ENCODE measurements at places on chromosomes 3 and 15.

- DNase-seq, result no peak
Measured at GRCh38 chr3:61780455-61781228, 219.3 kb downstream of the PTPRG start.

DNA sequence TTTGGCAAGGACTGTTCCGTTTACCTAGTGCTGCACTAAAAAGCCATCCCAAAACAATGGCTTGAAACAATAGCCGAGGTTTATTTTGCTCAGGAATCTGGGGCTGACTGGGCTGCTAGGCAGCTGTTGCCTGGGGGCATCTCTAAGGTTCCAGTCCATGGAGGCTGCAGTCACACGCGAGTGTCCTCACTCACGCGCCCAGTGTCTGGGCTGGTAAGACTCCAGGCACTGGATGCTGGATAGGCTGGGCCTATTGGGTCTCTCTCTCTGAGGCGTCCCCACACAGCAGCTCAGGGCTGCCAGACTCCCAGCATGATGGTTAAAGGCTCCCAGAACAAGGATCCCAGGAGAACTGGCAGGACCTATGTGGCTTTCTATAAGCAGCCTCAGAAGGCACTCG is 34.2 kb downstream of the ALS2CL start:
- no peak for DNase-seq

DNA sequence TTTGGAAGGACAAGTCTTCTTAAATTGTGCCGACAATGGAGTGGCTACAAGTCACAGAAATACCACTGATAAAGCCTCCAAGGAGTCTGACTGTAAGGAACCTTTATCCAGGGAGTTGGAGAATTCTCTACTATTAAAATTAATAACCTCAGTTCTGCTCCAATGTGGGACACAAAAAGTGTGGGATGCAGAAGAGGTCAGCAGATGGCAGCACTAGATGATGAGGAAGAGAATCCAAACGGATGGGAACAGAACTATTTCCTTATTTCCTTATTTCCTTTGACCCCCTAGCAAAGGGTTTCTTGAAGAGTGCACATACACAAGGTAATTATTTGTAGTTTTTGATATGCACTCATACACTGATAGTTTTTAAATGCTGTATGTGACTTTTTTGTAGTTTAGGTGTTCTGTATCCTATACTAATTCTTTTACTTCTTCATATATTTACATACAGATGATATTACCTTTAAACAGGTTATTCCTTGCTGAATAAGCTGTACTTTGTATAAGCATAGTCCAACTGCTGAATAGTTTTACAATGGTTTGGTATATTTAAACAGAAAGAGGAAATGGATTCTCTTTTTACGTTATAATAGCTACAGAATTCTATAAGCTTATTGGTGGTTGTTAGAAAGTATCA is 25.6 kb upstream of the NLGN1 start:
- DNase-seq, result no peak

GRCh38 chr3:47758261-47759025 is 23.2 kb downstream of the SMARCC1 start:
- no peak for DNase-seq

- no peak for DNase-seq
Measured at GRCh38 chr15:40134885-40135284, 26.0 kb upstream of the BUB1B start.

- no peak for DNase-seq
Measured at GRCh38 chr3:47260605-47261004, 22.0 kb downstream of the KIF9 start.

- DNase-seq, result no peak
Measured at GRCh38 chr3:196174652-196175051, 36.5 kb downstream of the ZDHHC19 start.

- DNase-seq, result no peak
Measured at GRCh38 chr3:38027466-38028465, 1.7 kb downstream of the PLCD1 start.

DNA sequence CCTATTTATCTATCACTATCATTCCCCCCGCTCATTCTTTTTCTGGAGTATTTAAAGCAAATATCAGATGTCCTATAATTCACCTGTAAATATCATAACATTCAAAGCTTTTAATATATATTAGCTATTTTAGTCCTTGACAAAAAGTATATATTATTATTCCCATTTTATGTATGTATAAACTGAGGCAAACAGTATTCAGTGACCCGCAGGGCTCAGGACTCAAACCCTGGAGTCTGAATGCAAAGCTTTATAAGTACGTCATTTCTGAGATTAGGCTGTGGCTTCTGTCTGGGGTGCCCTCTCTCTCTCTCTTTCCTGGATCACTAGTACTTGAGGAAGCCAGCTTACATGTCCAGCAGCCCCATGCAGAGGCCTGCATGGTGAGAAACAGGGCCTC is 20.4 kb upstream of the PDCD6IP start:
- no peak for DNase-seq

GRCh38 chr3:158909870-158910269 is 108.0 kb downstream of the MFSD1 start:
- no peak for DNase-seq

- no peak for DNase-seq
Measured at GRCh38 chr3:87973906-87974305, 84.9 kb downstream of the CGGBP1 start.

DNA sequence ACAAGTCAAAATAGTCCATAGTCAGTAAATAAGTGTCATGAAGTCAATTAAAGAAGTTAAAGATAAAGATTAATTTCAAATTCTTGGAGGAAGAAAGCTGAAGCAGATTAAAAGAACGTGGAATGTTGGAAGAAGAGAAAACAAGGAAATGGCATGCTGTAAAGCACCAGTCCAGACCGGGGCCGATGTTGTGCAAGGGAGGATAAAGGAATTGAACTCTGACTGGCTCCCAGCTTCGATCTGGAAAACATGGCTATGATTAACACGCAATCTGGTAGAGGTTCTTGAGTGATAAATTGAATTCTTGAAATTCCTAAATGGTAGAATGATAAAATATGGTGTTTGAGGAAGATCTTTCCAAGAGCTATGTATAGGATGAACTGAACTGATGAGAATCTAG is 194.4 kb downstream of the MEIS2 start:
- DNase-seq, result no peak

- no peak for DNase-seq
Measured at GRCh38 chr15:41941644-41942415, 30.5 kb downstream of the EHD4 start.

DNA sequence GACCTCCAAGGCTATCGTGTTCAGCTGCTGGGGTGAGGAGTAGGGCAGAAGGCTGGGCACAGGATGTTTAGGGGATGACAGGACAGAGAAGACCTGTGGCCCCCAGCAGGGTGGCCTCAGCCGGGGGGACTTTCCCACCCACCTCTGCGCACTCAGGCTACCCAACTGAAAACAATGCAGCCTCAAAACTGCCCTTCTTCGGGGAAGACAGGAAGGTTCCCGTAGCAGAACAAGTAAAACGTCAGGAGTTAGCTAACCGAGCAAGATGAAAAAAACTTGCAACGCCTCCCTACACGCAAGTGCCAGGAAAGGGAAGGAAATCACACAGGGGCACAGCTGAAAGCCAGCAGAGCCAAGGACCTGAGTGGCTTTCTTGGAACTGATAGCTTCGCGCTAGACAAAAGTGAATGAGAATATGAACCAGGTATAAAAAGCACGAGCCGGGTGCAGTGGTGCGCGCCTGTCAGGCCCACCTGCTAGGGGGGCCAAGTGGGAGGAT is 38.4 kb upstream of the FURIN start:
- no peak for DNase-seq

- no peak for DNase-seq
Measured at GRCh38 chr3:67377299-67377698, 277.1 kb downstream of the SUCLG2 start.

DNA sequence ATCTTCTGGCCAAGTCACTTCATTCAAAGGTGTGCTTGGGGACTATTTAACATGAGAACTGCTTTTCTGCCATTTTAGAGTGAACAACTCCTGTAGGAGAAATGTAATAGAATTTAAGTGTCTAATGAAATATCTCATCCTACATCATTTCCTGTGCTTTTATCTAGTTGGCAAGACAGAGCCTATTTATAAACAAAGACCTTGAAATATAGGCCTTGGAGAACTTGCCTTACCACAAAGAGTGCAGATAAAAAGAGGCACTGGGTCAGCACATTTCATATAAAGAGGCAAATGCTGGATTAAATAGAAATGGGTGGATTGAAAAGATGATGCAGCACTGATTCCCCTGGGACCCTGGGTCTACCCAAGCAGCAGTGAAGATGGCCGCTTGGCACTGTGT is 278.0 kb downstream of the SUCLG2 start:
- DNase-seq, result no peak

DNA sequence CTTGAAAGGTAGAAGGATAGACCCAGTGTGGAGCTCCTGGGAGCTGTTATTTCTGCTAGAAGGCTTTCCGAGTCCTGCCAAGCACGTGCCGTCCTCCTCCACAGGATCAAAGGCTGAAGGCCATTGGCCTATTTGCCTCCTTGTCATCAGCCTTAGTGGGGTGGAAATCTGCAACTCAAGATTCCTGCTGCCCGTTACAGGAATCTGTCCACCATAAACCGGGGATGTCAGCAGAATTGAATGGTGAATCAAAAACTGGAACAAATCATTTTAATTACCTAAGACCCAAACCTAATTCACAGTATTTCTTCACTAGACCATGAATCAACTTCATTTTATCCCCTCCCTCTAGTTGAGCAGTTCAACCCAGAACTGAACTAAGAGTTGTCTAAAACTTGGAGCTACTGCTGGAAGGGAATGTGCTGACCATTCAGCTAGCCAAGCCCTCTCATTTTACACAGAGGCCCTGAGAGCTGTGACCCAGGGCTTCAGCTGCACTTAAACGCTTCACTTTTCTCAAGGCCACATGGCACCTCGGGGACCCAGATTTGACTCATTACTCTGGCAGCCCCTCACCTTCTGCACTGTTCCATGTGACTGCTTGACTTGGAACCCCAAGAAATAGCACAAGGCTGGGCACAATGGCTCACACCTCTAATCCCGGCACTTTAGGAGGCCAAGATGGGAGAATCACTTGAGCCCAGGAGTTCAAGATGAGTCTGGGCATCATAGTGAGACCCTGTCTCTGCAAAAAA is 36.8 kb upstream of the KIF23 start:
- no peak for DNase-seq

DNA sequence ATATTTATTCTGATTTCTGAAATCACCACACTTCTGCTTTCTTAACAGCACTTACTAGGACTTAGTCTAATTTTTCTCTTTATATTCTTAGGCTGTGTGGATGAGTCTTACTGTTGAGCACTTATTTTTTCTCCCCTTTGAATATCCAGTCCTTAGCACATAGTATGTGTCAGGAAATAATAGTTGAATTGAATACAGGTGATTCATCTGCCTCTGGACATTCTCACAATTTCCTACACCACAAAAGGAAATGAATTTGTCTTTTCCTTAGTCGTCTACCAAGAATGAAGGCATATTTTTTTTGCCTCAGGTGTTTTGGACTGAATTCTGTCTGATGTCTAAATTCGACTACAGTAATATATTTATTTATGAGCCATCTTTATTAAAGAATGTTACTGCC is 204.2 kb downstream of the GHSR start:
- DNase-seq, result no peak

- no peak for DNase-seq
Measured at GRCh38 chr3:20104167-20104661, 64.0 kb downstream of the KAT2B start.

DNA sequence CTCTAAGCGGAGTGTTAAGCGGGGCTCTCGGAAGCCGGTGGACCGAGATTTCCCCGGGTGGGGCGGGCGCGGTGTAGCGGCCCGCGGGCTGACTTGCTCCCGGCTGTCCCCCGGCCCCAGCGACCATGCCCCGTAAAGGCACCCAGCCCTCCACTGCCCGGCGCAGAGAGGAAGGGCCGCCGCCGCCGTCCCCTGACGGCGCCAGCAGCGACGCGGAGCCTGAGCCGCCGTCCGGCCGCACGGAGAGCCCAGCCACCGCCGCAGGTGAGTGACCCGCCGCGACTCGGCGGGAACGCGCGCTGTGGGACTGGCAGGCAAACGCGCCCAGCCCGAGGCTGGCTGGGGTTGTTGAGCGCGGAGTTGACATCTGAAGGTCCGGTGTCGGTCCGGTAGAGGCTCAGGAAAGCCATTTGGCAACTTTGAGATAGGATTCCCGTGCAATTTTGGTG is 1.3 kb downstream of the SMC4 start:
- peak; percentile 14 for DNase-seq

GRCh38 chr15:71136793-71137518 is 21.7 kb downstream of the THSD4 start:
- no peak for DNase-seq

- DNase-seq, result no peak
Measured at GRCh38 chr15:74233851-74234597, 2.1 kb upstream of the CCDC33 start.

- DNase-seq, result no peak
Measured at GRCh38 chr3:49266410-49267095, 10.5 kb downstream of the C3orf62 start.

- DNase-seq, result no peak
Measured at GRCh38 chr3:12483872-12484197, 445 bp upstream of the TSEN2 start.

- DNase-seq, result no peak
Measured at GRCh38 chr15:51331141-51331540, 7.3 kb downstream of the CYP19A1 start.

GRCh38 chr15:92392462-92392861 is 1.2 kb upstream of the ST8SIA2 start:
- DNase-seq, result no peak

DNA sequence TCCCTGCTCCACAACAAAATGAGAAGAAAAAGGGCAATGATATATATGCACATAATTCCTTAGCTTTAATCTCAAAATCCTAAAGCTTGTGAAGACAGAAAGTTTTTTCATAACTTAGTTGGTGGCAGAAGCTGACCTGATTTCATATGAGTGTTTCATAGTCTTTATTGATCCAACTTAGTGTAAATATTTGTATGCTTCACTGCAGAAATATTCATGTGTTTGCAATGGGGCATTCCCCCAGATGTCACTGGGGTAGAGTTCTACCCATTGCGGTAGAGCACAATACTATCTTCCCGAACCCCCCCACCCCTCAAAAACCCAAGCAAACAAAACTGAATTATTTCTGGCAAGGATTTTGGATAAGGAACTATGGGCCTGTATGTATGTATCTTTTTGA is 221.2 kb downstream of the THRB start:
- no peak for DNase-seq

- no peak for DNase-seq
Measured at GRCh38 chr3:31029706-31030105, 135.2 kb upstream of the GADL1 start.

DNA sequence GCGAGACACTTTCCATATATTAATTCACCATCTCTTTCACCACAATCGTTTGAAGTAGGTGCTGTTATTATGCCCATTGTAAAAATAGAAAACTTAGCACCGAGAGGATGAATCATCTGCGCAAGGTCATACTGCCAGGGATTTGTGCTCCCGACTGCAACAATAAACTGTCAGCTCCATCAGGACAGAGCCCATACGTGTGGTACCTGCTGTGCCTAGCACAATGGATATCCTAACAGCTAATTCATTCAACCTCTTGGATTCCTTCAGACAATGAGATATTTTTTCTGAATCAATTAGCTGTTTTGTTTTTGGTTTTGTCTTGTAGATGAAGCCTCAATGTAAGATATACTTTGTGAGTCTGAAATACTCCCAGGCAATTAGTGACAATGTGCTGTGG is 32.3 kb upstream of the PROK2 start:
- no peak for DNase-seq
